ENCODE measurements at places on chromosomes 7 and 10. TPM values are rescaled to one million over a fixed set of nuclear protein-coding genes. Genes with fewer than 3 reads are reported as not detected.

Gene TEX36
- 0.27 TPM for total RNA-seq

Gene PAXIP1
- total RNA-seq, result 10.6 TPM

Gene RAB19
- not detected for total RNA-seq

Gene BCAP29
- 31.3 TPM for total RNA-seq

Gene LFNG
- 2.8 TPM for total RNA-seq

Gene ASIC3
- total RNA-seq, result 3.7 TPM

Gene AHCYL2
- total RNA-seq, result 6.6 TPM

Gene PRKAR1B
- total RNA-seq, result 30.1 TPM

Gene MMP21
- total RNA-seq, result not detected

Gene ECHS1
- 94.4 TPM for total RNA-seq

Gene PPP1R3C
- total RNA-seq, result not detected

Gene ST7
- 21.9 TPM for total RNA-seq

Gene ELFN1
- total RNA-seq, result 0.24 TPM

Gene FAM13C
- total RNA-seq, result 0.16 TPM

Gene GRB10
- total RNA-seq, result 23.5 TPM

Gene SPDYE8
- not detected for total RNA-seq

Gene AKR1B15
- total RNA-seq, result not detected

Gene MRLN
- total RNA-seq, result not detected

Gene TMEM130
- total RNA-seq, result 0.15 TPM

Gene HYAL4
- 0.05 TPM for total RNA-seq

Gene PIP
- total RNA-seq, result not detected

Gene CEP55
- 62.9 TPM for total RNA-seq

Gene SEMA3C
- 70.5 TPM for total RNA-seq

Gene GBX1
- total RNA-seq, result not detected

Gene KLF14
- total RNA-seq, result 0.45 TPM

Gene TRPV6
- total RNA-seq, result not detected

Gene GARS1
- 238 TPM for total RNA-seq

Gene CARD11
- 1.7 TPM for total RNA-seq

Gene BLNK
- not detected for total RNA-seq

Gene STEAP1B
- 35.9 TPM for total RNA-seq

All from A375 (cell line).